ENCODE measurements at places on chromosomes 2 and 18. TPM values are rescaled to one million over a fixed set of nuclear protein-coding genes. Genes with fewer than 3 reads are reported as not detected.
A peak's percentile ranks its signal among the peaks of the same experiment; 100 is the strongest.

Gene GORASP2
- total RNA-seq, result 70.6 TPM

DNA sequence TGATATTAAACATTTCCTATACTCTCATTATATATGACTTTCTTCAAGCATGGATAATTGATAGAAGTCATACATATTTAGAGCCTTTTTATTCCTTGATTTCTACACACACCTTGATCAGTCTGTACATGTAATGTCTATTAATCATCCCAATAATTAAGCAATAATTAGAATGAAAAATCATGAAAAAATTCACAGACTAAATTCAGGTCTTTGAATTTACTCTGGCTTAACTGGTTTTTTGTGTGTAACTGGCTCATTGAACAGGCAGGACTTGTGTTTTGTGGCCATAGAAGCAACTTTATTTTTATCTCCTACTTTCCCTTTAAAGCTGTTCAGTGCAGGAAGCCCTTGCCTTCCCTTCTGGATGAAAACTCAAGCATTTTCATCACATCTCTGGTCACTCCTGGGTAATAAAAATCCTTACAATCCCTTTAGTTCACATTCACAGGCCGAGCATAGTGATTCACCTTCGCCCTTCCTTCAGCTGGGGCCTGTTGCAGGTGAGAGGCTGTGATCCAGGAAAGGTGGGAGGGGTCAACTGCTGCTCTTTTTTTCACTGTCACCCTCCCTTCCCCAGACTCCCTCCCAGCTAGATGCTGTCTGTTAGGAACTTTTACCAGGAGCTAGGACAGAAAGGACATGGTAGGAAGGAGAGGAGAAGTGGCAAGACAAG lies 58.0 kb upstream of the ITSN2 start:
- H3K27me3 ChIP-seq, result peaks cover 1% of the 10 kb centered on the region
- DNase-seq, result no peak
- no peaks in the 10 kb centered on the region for H3K4me1 ChIP-seq
- H3K36me3 ChIP-seq, result no peaks in the 10 kb centered on the region
- no peak overlapping the region for H3K27ac ChIP-seq

- H3K36me3 ChIP-seq, result no peaks in the 10 kb centered on the region
- H3K4me1 ChIP-seq, result no peaks in the 10 kb centered on the region
- H3K4me3 ChIP-seq, result no peak overlapping the region
- no peaks in the 10 kb centered on the region for H3K27me3 ChIP-seq
These were observed 138.5 kb upstream of the SLC35G4 start for GRCh38 chr18:11470941-11471340.

DNA sequence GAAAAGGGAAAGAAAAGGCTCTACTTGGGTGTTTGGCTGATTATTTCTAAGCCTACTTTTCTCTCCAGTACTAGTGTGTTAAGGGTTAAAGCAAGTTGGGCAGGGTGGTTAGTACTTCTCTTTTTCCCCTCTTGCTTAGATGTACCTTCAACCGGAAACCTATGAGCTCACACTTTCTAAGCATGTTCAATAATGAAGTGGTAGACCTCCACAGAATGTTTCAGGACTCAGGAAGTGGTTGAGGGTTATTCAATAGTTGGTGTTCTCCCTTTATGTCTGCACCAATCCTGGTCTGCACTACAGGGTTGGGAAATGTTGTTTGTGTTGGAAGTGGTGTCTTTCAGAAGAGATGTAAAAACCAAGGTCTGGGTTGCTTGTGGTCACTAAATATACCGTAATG lies 137.1 kb downstream of the ZEB2 start:
- no peaks in the 10 kb centered on the region for H3K36me3 ChIP-seq
- H3K27me3 ChIP-seq, result no peaks in the 10 kb centered on the region
- peaks cover 42% of the 10 kb centered on the region for H3K4me1 ChIP-seq
- peak overlapping the region; percentile 14 for H3K4me3 ChIP-seq

DNA sequence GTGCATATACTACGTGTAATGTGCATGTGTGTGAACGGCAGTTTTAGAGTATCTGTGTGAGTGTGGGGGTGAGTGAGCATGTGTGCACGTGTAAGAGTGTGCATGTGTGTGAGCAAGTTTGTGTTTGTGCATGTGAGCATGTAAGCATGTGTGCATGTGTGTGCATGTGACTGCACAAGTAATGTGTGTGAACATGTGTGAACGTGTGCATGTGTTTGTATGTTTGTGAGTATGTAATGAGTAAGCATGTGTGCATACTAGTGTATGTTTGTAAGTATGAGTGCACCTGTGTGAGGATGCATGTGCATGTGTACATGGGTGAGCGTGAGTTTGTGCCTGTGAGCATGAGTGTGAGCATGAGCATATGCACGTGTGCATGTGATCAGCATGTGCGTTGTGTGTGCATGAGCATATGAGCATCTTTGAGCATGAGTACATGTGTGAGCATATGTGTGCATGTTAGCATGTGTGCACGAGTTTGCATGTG lies 90.7 kb downstream of the ZNF516 start:
- H3K27me3 ChIP-seq, result no peaks in the 10 kb centered on the region
- H3K27ac ChIP-seq, result no peak overlapping the region
- H3K4me1 ChIP-seq, result peaks cover 6% of the 10 kb centered on the region
- DNase-seq, result no peak
- H3K36me3 ChIP-seq, result peaks cover 1% of the 10 kb centered on the region

DNA sequence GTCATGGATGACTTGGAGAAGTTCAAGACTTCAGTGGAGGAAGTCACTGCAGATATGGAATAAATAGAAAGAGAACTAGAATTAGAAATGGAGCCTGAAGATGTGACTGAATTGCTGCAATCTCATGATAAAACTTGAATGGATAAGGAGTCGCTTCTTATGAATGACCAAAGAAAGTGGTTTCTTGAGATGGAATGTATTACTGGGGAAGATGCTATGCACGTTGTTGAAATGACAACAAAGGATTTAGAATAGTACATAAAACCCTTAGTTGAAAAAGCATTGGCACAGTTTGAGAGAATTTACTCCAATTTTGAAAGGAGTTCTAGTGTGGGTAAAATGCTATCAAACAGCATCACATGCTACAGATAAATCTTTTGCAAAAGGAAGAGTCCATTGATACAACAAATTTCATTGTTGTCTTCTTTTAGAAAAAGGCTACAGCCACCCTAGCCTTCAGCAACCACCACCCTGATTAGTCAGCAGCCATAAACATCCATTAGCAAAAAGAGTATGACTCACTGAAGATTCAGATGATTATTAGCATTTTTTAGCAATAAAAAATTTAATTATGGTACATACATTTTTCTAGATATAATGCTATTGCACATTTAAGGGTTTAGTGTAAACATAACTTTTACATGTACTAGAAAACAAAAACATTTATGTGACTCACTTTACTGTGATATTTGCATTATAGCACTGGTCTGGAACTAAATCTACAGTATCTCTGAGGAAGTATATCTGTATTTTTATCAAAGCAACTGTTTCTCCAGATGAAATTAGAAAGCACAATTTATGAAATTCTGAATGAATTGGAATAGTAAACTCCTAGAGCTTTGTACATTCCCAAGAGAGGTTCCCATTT lies 110.5 kb upstream of the TACR1 start:
- no peak overlapping the region for H3K27ac ChIP-seq
- H3K4me3 ChIP-seq, result no peak overlapping the region
- no peaks in the 10 kb centered on the region for H3K4me1 ChIP-seq
- DNase-seq, result no peak
- H3K36me3 ChIP-seq, result peaks cover 9% of the 10 kb centered on the region

GRCh38 chr2:76870581-76870980 lies 651.6 kb downstream of the LRRTM4 start:
- no peak overlapping the region for H3K4me3 ChIP-seq
- no peak for DNase-seq
- no peaks in the 10 kb centered on the region for H3K27me3 ChIP-seq
- H3K4me1 ChIP-seq, result no peaks in the 10 kb centered on the region
- no peaks in the 10 kb centered on the region for H3K36me3 ChIP-seq
- H3K27ac ChIP-seq, result no peak overlapping the region

- H3K27me3 ChIP-seq, result no peaks in the 10 kb centered on the region
- H3K4me3 ChIP-seq, result peak overlapping the region; percentile 69
- peak overlapping the region; percentile 97 for H3K27ac ChIP-seq
- peaks cover 76% of the 10 kb centered on the region for H3K4me1 ChIP-seq
- DNase-seq, result peak; percentile 49
- peaks cover 40% of the 10 kb centered on the region for H3K36me3 ChIP-seq
These were observed 48.4 kb downstream of the UNC50 start for GRCh38 chr2:98656800-98657199.

All from activated CD8-positive, alpha-beta T cell treated with anti-CD3 and anti-CD28 coated beads for 36 hours (primary cell).